ENCODE measurements at places on chromosomes 16 and 17. TPM values are rescaled to one million over a fixed set of nuclear protein-coding genes. Genes with fewer than 3 reads are reported as not detected.

DNA sequence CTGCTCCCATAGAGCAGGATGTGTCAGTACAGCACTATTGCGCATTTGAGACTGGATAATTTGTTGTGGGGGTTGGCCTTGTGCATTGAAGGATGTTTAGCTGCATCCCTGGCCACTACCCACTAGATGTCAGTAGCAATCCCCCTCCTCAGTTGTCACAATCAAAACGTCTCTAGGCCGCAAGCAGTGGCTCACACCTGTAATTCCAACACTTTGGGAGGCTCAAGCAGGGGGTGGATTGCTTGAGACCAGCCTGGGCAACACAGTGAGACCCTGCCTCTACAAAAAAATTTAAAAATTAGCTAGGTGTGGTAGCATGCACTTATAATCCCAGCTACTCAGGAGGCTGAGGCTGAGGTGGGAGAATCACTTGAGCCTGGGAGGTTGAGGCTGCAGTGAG, 48.4 kb downstream of the CENPV start:
- H3K27ac ChIP-seq, result no peak overlapping the region
- H3K36me3 ChIP-seq, result peaks cover 7% of the 10 kb centered on the region
- no peaks in the 10 kb centered on the region for H3K27me3 ChIP-seq
- H3K4me1 ChIP-seq, result no peaks in the 10 kb centered on the region
- DNase-seq, result no peak

GRCh38 chr16:66277311-66278070, 89.0 kb upstream of the CDH5 start:
- H3K36me3 ChIP-seq, result no peaks in the 10 kb centered on the region
- DNase-seq, result no peak
- H3K27me3 ChIP-seq, result no peaks in the 10 kb centered on the region
- H3K4me3 ChIP-seq, result no peak overlapping the region
- H3K4me1 ChIP-seq, result no peaks in the 10 kb centered on the region
- no peak overlapping the region for H3K27ac ChIP-seq

DNA sequence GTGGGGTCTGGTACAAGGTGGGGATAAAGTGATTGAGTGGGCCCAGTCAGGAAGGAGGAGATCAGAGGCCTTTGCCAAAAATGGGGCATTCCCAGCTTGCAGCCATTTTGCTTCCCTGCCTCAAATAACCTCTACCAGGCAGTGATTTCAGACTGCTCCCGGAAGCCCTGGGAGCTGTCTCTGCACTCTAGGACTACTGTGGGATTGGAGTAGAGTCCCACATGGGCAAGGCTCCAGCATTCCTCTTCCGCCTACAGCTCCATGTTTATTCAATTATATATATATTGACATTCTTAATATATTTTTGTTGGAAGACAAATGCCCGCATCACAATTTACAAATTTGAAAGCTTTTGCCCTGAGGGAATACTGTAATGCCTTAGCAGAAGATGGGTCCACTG, 13.5 kb downstream of the SUPT6H start:
- H3K27ac ChIP-seq, result no peak overlapping the region
- H3K4me3 ChIP-seq, result no peak overlapping the region
- H3K36me3 ChIP-seq, result peaks cover 99% of the 10 kb centered on the region
- no peak for DNase-seq
- H3K4me1 ChIP-seq, result no peaks in the 10 kb centered on the region

- H3K27ac ChIP-seq, result peak overlapping the region; percentile 90
- no peak for DNase-seq
- no peak overlapping the region for H3K4me3 ChIP-seq
- H3K27me3 ChIP-seq, result no peaks in the 10 kb centered on the region
- peaks cover 85% of the 10 kb centered on the region for H3K4me1 ChIP-seq
Measured at GRCh38 chr17:40108970-40109824, 8.8 kb upstream of the NR1D1 start.

Gene HID1
- 103 TPM for total RNA-seq

Gene CLTC
- 88.7 TPM for total RNA-seq

Gene TMEM100
- 1.7 TPM for total RNA-seq

Gene TBC1D24
- total RNA-seq, result 22.5 TPM

Gene PPL
- total RNA-seq, result 25.7 TPM

Gene BAHCC1
- total RNA-seq, result 29.1 TPM
